ENCODE measurements at places on chromosomes 7 and 10.

GRCh38 chr10:2927958-2928840 lies 139.1 kb upstream of the PFKP start:
- DNase-seq = peak; percentile 86

DNA sequence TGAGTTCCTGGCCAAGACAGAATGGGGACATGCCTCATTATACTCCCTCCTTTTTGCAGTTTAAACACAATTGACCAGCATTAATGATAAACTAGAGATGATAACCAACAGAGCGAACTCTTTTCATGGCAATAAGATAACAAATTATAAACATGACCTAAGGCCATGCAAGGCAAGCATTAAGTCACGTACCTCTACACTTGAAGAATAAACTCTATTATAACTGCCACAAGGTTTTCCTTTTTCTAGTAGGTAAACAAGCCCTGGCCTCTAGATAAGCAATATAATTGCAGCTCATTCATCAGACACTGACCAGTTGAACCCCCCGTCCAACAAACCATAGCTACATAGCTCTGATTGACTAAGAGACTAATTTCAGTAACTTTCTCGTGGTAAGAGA lies 767.0 kb downstream of the GRM8 start:
- no peak for DNase-seq

- DNase-seq = no peak
These were observed 75.5 kb upstream of the KAT6B start for GRCh38 chr10:74750848-74751274.

DNA sequence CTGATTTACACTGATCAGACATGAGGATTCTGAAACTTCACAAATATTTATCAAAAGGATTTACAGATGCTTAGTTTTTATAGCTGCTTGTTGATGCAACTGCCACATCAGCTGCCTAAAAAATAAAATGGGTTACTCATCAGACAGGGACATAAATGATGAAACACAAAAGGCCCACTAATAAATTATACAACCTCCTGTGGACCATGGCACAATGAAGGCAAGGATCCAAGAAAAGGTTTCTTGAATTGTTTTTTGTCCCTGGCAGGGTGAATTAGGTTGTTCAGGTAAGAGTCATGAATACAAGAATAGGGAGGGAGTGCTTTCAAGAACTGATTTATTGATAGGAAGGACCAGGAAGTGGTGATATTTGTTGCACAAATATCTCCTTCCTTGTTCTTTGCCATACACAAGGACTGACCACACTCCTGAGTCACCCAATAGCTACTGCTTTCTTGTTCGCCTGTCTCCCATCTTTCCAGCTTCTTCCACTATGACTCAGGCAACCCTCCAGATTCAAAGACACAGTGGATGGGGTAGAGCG lies 234.5 kb downstream of the AHR start:
- peak; percentile 69 for DNase-seq

GRCh38 chr10:67664942-67665341 lies 31.1 kb downstream of the CTNNA3 start:
- DNase-seq = no peak

GRCh38 chr7:136652635-136653370 lies 215.6 kb upstream of the CHRM2 start:
- DNase-seq = no peak

- DNase-seq = peak; percentile 48
These were observed 973.5 kb downstream of the ANKRD7 start for GRCh38 chr7:119197877-119198527.

DNA sequence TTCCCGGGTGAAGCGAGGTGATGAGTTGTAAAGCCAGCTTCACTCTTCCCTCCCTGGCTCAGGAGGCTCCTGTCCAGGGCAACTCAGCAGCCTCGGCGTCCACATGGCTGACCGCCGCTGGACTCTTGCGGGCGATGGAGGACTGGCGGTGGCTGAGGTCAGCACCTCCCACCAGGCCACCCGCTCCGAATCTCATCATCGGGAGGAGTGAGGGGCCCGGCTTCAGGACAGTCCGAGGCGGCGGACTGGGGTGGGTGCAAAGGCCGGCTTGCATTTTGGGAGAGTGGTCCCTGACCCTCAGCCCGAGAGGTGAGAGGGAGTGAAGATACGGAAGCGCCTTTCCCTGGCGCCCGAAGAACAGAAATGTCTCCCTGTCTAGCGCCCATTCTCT lies 759 bp downstream of the DNAJB12 start:
- peak; percentile 65 for DNase-seq

GRCh38 chr10:120572307-120572706 lies 115.3 kb downstream of the PLPP4 start:
- DNase-seq = no peak

DNA sequence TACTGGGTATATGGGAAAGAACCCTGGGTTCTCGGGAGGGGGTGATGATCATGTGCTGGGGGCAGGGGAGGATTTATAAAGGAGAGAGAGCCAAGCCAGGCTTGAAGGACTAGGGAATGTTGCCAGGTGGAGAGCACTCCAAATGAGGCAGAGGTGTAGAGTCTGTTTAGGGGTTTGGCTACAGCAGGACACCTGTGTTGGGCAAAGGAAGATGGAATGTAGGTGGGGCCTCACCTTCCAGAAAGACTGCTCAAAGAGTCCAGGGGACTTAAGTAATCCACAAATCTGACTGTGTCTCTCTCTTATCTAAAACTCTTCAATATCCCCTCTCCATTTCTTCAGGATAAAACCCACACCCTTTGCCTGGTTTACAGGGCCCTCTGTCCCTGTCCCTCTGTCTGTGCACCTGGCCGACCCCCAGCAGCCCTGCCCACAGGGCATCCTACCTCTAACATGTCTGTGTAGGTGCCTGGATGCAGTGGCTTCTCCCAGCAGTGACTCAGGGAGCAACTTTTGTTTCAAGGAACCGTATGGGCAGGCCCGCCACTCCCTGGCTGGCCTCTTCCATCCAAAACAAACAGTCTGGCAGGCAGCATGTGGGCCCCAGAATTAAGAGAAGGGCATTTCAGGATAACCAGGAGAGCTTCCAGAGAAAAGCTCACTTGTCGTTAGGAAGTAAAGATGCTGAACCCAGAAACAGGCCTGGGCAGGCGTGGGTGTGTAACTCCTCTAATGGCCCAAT lies 10.6 kb upstream of the PLEKHA1 start:
- DNase-seq = no peak

DNA sequence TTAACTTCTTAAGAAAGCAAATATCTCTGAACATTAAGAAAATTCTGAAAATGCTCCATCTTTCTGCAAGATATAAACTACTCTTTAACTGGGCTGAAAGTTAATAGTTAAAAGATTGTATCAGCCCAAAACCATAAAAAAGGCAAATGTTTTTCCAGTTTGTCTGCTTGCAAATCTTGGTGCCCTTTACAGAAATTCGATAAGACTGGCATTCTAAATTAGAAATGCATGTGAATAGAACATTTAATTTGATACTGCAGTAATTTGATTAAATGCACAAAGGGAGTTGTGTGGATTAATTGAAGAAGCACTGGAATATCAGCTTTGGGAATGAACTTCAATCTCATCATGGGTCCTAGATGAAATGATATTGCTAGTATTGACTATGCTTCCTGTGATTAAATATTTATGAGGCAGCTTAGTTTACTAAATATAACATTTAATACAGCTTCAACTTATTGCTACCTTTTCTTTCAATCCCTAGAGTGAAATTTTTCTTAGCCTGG lies 78.4 kb downstream of the IQUB start:
- no peak for DNase-seq

GRCh38 chr7:105643384-105643783 lies 62.1 kb upstream of the EFCAB10 start:
- DNase-seq = no peak

GRCh38 chr7:363626-364025 lies 73.7 kb downstream of the FOXL3 start:
- no peak for DNase-seq

DNA sequence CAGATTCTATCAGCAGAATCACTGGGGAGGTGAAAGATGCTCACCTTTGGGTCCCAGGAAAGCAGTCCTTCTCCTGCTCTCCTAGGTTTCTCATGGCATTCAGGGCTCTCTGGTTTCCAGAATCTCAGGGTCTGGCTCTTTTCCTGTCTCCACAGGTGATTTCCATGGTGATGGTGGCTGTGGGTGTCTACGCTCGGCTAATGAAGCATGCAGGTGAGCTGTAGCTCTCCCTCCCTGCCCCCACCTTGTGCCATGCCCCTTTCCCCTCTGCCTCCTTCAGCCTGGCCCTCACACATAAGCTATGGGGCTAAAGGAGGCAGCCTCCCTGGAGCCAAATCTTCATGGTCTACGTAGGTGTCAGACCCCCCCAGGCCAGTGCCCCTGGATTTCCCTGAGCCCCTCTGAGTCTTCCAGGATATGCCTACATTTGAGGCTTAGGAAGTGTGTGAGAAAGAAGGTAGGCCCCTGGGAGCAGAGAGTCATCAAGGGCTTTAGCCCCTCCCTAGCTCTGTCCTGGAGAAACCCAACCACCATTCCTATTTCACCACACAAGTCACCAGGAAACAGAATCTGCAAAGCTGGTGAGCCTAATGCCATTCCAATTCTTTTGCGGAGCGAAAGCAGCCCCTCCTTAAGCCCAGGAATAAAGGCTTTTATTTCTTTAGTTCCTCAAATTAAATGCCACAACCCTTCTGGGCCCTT lies 17.2 kb downstream of the TSPAN33 start:
- no peak for DNase-seq

GRCh38 chr7:23349484-23350157 lies 50.5 kb downstream of the MALSU1 start:
- DNase-seq = no peak

DNA sequence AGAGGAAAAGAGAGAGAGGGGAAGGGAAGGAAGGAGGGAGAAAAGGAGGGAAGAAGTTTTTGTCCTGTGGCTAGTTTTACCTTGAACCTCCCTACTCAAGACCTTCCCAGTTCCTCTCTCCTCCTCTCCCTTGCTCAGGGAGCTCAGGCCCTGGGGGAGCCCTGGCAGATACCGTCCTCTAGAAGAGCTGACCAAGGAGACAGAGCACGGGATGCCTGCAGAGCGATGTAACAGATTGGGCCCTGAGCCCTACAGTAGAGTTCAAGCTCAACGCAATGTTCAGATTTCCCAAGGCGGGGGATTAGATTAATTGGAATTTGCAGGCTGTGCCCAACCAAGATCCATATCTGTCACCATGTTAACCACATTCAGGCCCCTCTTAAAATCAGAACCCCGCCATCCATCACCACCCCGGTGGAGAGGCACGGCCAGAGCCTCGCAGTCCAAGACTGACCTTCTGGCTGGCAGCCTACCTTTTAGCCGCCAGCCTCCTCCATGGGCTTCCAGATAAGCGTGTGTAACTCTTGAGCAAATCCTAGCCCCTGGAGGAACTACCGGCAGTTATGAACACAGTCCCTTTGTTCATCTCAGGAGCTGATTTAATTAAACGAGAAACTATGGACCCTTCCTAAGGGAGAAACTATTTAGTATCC lies 70.6 kb downstream of the KCNMA1 start:
- DNase-seq = no peak
